DMS79 (cell line): ENCODE measurements at places on chromosomes 2 and 18.

GRCh38 chr2:174617718-174618117 lies 20.1 kb upstream of the WIPF1 start:
- no peak for DNase-seq

DNA sequence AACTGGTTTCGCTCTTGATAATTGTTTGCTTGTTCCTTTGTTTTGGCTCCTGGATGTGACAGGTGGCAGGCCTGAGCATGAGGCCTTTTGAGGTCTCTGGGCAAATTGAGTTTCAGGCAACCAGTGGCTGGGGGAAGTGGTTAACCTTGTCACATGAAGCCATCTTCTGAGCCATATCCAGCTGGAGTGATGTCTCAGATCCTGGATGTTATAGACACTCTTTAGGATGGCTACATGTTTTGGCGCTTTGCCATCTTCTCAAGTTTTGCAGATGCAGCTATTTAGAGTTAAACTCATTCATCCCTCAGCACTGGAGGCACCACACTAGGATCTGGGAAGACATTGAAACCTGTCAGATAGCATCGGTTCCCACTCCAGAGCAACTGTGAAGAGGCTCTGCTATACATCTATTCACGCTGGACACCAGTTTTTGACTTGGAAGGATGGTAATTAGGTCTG lies 25.3 kb upstream of the TACR1 start:
- no peak for DNase-seq

DNA sequence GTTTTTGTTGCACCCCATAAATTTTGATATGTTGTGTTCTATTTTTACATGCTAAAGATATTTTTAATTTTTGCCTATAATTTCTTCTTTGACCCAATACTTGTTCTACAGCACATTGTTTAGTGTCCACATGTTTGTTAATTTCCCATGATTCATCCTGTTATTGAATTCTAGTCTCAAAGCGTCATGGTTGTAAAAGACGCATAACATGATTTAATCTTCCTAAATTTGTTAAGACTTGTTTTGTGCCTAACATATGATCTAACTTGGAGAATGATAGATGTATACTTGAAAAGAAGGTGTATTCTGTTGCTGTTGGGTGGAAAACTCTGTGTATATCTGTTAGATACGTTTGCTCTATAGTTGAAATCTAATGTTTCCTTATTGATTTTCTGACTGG lies 27.1 kb upstream of the SULT1C3 start:
- no peak for DNase-seq

DNA sequence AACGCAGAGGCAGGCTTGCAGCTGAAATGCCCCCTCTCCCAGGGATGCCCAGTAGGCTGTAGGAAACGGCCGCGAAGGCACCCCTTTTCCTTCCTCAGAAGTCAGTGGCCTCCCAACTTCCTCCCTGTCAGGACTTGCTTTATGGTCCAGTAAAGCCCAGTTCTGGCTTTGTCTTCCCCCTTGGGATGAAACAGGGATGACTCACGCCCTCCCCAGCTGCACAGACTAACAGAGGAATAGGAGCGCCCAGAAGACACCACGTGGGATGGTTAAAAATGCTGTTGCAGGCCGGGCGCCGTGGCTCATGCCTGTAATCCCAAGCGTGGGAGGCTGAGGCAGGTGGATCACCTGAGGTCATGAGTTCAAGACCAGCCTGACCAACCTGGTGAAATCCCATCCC lies 6.9 kb downstream of the CREG2 start:
- no peak for DNase-seq

DNA sequence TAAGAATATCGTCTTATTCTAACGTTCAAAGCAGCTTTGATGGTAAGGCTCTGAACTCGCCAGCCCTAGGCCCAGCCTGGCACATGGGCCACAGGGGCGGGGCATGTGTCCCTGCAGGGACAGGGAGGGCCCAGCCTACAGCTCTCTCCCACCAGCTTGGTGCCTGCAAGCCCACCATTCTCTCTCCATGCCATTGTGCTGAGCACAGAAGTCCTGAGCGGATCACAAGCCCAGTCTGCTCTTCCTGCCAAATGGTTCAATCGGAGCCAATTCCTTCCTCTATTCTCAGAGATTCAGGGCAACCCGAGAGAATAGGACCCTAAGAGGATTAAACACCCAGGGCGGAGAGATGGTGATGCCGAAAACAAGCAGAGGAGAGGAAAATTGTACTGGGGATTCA lies 50.3 kb upstream of the APCDD1 start:
- DNase-seq = no peak

- no peak for DNase-seq
Observed at GRCh38 chr2:85011098-85011497, 40.1 kb downstream of the KCMF1 start.

- no peak for DNase-seq
Observed at GRCh38 chr2:18721038-18721922, 131.9 kb upstream of the NT5C1B start.

DNA sequence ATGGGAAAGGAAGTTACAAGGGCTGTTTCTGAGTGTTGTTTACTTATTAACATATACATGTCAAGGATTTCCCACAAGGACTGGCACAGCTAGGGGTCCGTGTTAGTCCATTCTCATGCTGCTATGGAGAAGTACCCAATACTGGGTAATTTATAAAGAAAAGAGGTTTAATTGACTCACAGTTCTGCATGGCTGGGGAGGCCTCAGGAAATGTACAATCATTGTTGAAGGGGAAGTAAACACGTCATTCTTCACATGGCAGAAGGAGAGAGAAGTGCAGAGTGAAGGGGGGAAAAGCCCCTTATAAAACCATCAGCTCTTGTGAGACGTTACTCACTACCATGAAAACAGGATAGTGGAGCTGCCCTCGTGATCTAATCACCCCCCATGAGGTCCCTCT lies 128.9 kb upstream of the CELF4 start:
- no peak for DNase-seq

DNA sequence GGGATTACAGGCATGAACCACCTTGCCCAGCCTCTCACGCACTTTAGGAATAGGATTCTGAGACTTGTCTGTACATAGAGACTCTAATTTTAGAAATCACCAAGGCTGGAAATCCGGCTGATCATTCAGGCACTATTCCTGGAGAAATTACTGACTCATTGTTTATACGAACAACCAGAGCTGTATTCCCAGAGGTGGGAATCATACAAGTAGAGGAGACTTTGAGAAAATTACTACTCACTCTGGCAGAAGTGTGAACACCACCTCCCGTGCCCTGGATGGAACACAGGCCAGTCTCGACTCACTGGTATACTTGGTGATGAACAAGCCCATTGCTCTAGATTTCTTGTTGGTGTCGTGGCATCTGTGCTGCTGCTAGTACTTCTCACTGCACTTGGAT lies 5.8 kb upstream of the ADNP2 start:
- DNase-seq = no peak

DNA sequence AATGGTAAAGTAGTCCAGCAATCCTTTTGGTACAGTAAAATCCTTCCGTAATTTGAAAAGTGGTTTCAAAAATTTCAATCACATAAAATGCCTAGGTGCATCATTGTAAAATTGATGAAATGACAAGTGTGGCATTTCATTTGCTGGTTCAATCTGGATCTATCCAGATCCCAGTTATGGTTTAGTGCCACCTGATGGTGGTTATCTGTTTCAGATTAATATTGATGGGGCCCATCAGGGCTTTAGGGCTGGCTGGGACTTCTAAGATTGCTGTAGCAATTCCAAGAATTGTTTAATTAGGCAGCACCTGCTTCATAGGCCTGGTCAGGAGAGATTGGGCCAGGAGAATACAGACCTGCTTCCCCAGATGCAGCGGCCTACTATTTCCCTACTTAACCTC lies 55.5 kb upstream of the PIK3C3 start:
- no peak for DNase-seq

- peak; percentile 40 for DNase-seq
Observed at GRCh38 chr2:46480562-46480961, 1.2 kb downstream of the TMEM247 start.

- no peak for DNase-seq
Observed at GRCh38 chr2:232438951-232439757, 16.8 kb upstream of the ALPI start.
